LoVo (cell line): ENCODE measurements at places on chromosomes 12 and 14.

DNA sequence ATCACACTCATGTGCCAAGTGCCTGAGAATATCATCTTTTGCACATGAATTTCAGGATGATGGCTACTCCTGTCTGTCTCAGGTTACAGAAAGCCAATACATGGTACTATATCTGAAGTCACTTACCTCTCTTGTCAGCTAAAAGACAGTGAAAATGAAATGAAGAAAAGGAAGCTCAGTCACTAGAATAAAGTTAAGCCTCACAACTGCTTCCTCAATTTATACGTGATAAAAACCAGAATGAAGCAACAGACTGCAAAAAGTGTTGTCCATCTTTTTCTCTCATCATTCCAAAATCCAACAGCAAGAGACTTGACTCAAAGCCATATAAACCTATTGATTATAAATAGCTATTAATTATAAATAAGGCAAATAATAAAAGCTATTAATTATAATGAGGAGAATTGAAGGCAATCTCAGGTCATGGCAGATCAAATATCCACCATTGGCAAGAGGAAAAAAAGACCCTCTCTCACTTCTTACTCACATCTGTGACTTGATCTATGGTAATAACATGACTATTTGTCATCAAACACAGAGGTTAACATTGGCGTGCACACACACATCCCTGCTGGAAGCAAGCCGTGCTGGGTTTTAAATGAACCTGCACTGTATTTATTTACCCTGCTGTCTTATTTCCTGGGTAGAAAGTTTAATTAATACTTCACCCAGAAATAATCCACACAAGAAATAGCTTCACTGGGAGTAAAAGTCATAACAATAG, 10.0 kb downstream of the NIN start:
- DNase-seq: no peak

- DNase-seq: no peak
These were observed 40.2 kb upstream of the CCT2 start for GRCh38 chr12:69545081-69545480.

GRCh38 chr12:30533558-30534265, 162.0 kb downstream of the IPO8 start:
- no peak for DNase-seq

DNA sequence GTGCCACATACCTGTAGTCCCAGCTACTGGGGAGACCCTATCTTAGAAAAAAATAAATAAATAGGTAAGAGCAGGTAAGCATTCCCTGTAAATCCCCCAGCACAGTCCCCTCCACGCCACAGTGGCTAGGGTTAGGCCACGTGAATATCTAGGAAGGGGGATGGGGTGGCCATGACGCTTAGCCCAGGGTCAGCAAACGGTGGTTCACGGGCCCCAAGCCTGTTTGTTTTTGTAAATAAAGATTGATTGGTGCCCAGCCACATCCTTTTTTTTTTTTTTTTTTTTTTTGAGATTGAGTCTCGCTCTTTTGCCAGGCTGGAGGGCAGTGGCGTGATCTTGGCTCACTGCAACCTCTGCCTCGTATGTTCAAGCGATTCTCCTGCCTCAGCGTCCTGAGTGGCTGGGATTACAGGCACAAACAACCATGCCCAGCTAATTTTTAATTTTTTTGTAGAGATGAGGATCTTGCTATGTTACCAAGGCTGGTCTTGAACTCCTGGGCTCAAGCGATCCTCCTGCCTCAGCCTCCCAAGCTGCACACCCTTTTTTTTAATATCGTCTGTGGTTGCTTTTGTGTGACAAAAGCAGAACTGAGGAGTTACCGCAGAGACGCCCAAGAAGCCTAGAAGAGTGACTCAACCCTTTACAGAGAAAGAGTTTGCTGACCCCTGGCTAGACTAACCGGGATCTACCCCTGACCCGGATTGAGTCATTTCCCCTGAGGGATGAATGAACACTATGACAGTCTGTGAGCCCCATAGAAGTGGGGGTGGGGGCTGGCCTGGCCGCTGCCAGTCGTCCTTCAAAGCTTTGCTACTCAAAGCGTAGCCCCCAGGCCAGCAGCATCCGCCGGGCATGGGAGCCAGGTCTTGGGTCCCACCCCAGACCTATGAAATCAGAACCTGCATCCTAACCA, 113.7 kb upstream of the NCOR2 start:
- peak; percentile 80 for DNase-seq

DNA sequence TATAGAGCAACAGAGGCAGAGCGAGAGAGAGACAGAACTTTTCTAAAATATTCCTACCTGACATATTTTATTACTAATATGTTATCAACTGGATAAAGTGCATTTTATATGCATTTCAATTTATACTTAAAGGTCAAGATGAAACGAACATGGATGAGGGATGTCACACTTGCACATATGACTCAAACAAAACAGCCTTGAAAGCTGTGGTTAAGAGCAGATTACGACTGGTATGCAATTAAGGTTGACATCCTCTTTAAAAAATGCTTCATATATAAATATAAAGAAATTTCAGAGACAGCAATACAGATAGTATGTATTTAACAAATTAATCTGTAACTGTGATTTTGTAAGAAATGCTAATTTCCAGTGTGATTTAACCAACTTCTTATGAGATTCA, 52.5 kb downstream of the LMO3 start:
- DNase-seq: no peak

DNA sequence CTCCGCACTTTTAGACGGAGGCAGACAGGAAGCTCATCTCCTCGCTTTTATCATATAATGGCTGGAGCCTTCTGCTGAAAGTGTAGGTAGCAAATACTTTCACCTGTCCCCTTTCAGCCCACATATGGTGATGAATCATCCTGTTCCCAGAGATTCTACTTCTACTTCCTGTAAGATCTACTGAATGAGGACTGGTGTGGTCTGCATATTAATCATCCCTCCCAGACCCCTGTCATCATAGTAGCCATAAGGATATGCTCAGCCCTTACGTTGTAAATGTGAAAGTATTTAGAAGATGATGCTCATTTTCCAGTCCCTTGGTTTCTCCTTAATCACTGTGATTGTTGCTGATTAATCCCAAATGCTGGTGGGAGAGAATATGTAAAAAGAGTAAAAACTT, 268.2 kb upstream of the GRIP1 start:
- no peak for DNase-seq

DNA sequence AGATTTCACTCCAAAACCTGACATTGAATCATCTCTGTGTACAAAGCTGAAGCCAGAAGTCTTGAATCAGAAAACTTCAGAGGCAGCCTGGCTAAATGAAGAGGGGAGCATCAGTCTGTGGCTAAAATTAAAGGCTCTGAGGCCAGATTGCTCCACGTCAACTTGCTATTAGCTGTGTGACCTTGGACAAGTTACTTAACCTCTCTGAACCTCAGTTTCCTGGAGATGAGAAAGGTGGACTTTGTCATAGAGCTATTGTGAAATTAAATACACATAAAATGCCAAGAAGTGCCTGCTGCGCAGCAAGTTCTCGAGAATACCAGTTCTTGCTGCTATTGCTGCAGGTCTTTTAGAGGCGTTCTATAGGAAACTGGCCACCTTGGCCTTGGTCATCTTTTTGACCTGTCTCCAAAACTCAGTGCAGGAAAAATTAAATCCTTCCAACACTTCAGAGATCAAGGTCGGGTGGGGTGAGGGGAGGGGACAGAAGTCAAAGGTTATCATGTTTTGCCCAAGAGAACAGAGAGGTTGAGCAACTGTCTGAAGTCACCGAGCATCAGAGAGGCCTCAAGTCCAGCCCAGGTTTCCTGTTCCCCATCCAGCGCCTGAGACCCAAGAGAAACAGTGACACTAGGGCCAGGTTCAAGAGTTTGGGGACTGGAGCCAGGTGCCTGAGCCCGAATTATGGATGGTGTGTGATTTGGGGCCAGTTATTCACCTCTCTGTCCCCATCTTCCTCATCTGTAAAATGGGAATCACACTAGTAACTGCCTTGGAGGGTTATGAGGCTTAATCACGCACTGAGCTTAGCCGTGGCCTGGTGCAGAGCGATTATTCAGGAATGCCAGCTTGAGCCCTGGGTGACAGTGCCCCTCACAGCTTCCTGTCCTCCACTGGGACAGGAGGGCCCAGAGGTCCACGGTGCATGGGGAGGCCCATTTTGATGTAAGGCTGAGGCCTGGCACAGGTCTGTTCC, 1.1 kb downstream of the SERPINA1 start:
- no peak for DNase-seq

GRCh38 chr12:116278667-116279066, 1.2 kb upstream of the MED13L start:
- DNase-seq: no peak

DNA sequence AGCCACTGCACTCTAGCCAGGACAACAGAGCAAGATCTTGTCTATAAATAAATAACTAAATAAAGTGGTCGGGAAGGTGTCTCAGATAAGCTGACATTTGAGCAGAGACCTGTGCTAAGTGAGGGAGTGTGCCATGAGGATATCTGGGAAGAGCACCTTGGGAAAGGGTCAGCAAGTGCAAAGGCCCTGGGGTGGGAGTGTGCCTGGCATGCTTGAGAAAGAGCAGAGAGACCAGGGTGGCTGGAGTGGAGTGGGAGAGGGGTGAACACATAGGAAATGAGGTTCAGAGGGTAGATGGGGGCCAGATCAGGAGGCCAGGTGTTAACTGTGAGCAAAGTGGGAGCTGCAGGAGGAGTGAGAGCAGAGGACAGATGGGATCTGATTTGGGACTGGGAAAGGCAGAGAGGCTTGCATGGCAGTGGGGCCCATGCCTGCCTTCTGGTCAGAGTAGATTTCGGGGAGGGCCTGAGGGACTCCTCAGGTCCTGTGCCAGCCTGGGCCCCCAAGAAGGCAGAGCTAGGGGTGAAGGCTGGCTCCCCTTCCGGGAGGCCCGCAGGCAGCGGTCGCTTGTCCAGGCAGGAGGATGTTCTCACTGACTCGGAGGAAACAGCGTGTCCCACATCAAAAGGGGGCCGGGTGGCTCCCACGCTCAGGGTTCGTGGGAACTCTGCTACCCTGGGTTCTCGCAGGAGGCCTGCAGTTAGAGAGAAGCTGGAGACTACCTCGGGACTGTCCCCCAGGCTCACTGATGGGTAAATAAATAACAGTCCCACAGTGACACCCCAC, 32.6 kb downstream of the DTX1 start:
- no peak for DNase-seq

DNA sequence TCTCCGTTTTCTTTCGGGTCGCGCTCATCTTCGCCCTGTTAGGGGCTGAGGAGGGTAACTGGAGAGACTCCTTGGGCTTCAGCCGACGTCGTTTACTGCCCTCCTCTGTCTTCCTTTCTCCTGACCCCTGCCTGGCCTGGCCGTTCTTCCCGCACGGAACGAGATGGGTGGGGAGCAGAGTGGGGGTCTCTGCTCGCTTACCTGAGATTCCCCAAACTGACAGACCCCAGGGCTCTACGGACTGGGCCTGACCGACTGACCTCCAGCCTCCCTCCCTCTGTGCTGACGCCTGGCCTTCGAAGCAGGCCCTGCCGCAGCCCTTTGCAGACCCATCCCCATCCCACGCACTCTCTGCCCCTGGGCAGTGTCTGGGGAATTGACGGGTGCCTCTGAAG, 439 bp downstream of the GOLGA5 start:
- no peak for DNase-seq

GRCh38 chr14:79855789-79856188, 355.5 kb downstream of the DIO2 start:
- no peak for DNase-seq
